Chondrocyte (in vitro differentiated cells): ENCODE measurements at places on chromosomes 2 and 18. TPM values are rescaled to one million over a fixed set of nuclear protein-coding genes. Genes with fewer than 3 reads are reported as not detected.

DNA sequence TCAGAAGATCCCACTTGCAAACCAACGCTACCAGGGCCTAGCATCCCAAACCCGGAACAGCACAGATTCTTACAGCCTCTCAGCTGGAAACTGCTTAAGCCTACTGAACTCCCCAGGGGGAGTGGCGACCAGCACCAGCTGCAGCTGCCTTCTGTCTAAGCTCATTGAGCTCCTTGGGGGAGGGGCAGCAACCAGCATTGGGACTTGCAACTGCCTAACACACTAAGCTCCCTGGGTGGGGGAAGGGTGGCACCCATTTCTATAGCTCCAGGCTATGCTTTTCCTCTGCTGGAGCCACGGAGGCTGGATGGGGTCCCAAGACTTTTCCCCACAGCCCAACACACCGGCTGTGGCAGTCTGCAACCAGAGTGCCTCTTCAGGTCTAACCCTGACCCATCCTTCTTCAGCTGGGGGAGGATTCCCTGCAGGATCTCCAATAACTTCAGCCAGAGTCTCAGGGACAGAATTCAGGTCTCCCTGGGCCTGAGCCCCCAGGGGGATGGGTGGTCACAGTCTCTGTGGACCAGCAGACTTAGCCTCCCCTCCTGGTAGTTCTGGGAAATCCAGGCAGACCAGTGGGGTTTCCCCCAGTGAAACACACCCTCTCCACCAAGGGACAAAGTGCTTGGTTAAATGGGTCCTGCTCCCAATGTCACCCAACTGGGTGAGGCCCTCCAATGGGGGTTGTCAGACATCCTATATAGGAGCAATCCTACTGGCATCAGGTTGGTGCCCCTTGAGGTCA lies 45.9 kb upstream of the ITGA4 start:
- no peak overlapping the region for H3K4me3 ChIP-seq
- H3K36me3 ChIP-seq, result peaks cover 16% of the 10 kb centered on the region
- no peak overlapping the region for H3K27ac ChIP-seq
- DNase-seq, result no peak
- H3K27me3 ChIP-seq, result no peaks in the 10 kb centered on the region

- H3K4me3 ChIP-seq, result no peak overlapping the region
- H3K27me3 ChIP-seq, result no peaks in the 10 kb centered on the region
- no peak for DNase-seq
Observed at GRCh38 chr2:51919395-51919794, 887.5 kb upstream of the NRXN1 start.

- DNase-seq, result no peak
- H3K4me3 ChIP-seq, result peak overlapping the region; percentile 96
- H3K4me1 ChIP-seq, result peaks cover 75% of the 10 kb centered on the region
- H3K27ac ChIP-seq, result peak overlapping the region; percentile 98
Observed at GRCh38 chr2:113890253-113891235, 655 bp downstream of the ACTR3 start.

DNA sequence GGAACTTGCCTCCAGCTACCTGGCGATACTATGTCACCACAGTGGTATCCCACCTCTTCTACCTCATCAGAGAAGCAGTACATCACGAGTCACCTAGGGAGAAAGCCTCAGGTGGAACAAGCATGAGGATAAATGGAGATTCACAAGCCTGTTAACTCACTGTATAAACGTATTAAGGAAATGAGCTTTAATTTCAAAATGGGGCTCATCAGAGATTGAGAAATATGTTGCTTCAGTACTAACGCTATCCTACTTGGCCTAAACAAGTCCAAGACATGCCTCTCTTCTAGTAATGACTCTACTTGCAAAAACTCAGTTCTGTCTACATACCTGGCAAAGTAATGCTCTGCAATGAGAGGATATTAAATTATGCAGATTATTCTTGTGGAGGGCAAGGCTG lies 4.3 kb downstream of the SLC39A6 start:
- H3K4me3 ChIP-seq, result no peak overlapping the region
- no peak overlapping the region for H3K27ac ChIP-seq
- peaks cover 15% of the 10 kb centered on the region for H3K4me1 ChIP-seq
- H3K36me3 ChIP-seq, result peaks cover 17% of the 10 kb centered on the region

DNA sequence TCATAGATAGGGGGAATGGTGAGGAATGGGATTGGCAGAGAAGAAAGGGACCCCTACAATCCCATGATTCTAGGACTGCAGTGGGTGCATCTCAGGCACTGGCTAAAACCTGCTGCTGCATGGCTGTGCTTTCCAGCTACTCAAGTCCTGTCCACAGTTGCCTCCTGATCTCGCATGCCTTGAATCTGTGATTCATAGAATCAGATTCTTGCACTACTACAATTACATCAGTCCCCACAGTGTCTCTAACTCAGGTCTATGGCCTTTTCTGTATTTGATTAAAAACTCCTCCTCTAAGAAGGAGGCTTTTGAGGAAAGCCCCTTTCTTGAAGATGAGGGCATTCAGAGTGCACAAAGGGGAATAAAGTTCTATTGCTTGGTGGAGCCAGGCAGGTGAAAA lies 117.4 kb downstream of the LRATD1 start:
- no peaks in the 10 kb centered on the region for H3K36me3 ChIP-seq
- no peak overlapping the region for H3K4me3 ChIP-seq
- no peak overlapping the region for H3K27ac ChIP-seq
- DNase-seq, result no peak
- no peaks in the 10 kb centered on the region for H3K4me1 ChIP-seq
- no peaks in the 10 kb centered on the region for H3K27me3 ChIP-seq

- no peaks in the 10 kb centered on the region for H3K4me1 ChIP-seq
- no peak for DNase-seq
- no peaks in the 10 kb centered on the region for H3K36me3 ChIP-seq
Observed at GRCh38 chr18:27483276-27483675, 298.2 kb upstream of the CHST9 start.

The LIPG gene
- 0.34 to 1.5 TPM (median 1.4 TPM) in 3 replicates for total RNA-seq

GRCh38 chr18:47987388-47987699 lies 56.9 kb upstream of the SMAD2 start:
- H3K27me3 ChIP-seq, result peaks cover 10% of the 10 kb centered on the region
- H3K36me3 ChIP-seq, result no peaks in the 10 kb centered on the region
- H3K4me1 ChIP-seq, result peaks cover 3% of the 10 kb centered on the region
- no peak overlapping the region for H3K4me3 ChIP-seq
- DNase-seq, result no peak

The GYPC gene
- total RNA-seq, result 29.1 to 48.6 TPM (median 46.4 TPM) in 3 replicates

DNA sequence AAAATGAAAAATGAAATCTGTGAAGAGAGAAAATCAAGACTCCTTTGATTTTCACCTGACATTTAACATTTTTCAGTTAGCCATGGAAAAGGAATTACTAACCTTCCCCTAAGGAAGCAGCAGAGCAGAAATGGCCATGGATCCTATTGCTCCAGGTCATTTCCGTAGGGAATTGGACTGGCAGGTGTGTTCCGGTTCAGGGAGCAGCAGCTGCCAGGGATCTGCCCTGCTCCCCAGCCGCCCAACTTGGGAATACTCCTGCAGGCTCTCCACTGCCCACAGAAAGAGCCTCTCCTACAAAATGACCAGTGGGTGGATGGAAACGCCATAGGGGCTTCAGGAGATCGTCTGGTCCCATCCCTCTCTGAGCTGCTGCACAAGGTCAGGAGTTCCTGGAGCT lies 86.0 kb upstream of the MAPK4 start:
- no peak overlapping the region for H3K27ac ChIP-seq
- no peaks in the 10 kb centered on the region for H3K4me1 ChIP-seq
- H3K27me3 ChIP-seq, result peaks cover 27% of the 10 kb centered on the region
- H3K36me3 ChIP-seq, result no peaks in the 10 kb centered on the region
- DNase-seq, result no peak
- no peak overlapping the region for H3K4me3 ChIP-seq

- no peak overlapping the region for H3K4me3 ChIP-seq
- peaks cover 17% of the 10 kb centered on the region for H3K27me3 ChIP-seq
- DNase-seq, result no peak
- no peaks in the 10 kb centered on the region for H3K36me3 ChIP-seq
Observed at GRCh38 chr18:61127714-61128467, 205.3 kb upstream of the CDH20 start.

The RPIA gene
- total RNA-seq, result 8.6 to 9.0 TPM (median 8.9 TPM) in 3 replicates

- H3K4me3 ChIP-seq, result peak overlapping the region; percentile 71
- peak; percentile 58 for DNase-seq
- H3K27me3 ChIP-seq, result peaks cover 34% of the 10 kb centered on the region
- no peak overlapping the region for H3K27ac ChIP-seq
- H3K36me3 ChIP-seq, result no peaks in the 10 kb centered on the region
Observed at GRCh38 chr2:162072976-162073887, 783 bp downstream of the DPP4 start.
